ENCODE measurements at places on chromosomes 2 and 18.

DNA sequence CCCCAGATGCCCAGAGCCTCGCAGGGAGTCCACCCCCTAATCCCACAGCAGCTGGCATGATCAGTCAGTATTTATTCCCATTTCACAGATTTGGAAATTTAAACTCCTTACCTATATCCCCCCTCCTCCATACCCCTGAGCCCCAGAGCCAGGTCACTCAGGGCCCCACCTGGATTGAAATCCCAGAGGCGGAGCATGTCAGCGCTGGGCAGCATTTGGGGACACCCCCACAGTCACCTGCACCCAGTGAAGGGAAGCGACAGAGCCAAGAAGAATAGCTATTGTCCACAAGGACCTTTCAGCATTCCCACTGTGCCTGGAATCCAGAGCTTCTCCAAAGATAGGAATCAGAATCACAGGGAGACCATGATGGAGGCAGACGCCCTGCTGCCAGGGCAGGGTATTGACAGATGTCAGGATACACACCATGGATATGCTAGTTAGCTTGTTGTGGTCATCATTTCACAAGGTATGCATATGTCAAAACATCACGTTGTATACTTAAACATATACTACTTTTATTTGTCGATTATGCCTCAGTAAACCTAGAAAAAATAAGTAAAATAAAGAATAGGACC is 968 bp upstream of the ASTL start:
- DNase-seq: no peak

- DNase-seq: no peak
Observed at GRCh38 chr2:118089139-118089800, 999 bp downstream of the INSIG2 start.

- DNase-seq: no peak
Observed at GRCh38 chr2:59568461-59568860, 985.0 kb downstream of the BCL11A start.

- no peak for DNase-seq
Observed at GRCh38 chr2:79630060-79630459, 117.2 kb downstream of the CTNNA2 start.
